Upper lobe of right lung (tissue), 1 donor: ENCODE measurements at places on chromosomes 3 and 15. TPM values are rescaled to one million over a fixed set of nuclear protein-coding genes. Genes with fewer than 3 reads are reported as not detected.

ZNF385D gene
- total RNA-seq: 9.4 TPM

LRRC28 gene
- 20.3 TPM for total RNA-seq

GRCh38 chr15:93983526-93983925, 247.8 kb upstream of the MCTP2 start:
- DNase-seq: no peak

GRCh38 chr15:76636059-76636458, 269.1 kb downstream of the SCAPER start:
- no peak for DNase-seq

- no peak for DNase-seq
Observed at GRCh38 chr3:5087209-5087608, 34.9 kb upstream of the ARL8B start.

DNA sequence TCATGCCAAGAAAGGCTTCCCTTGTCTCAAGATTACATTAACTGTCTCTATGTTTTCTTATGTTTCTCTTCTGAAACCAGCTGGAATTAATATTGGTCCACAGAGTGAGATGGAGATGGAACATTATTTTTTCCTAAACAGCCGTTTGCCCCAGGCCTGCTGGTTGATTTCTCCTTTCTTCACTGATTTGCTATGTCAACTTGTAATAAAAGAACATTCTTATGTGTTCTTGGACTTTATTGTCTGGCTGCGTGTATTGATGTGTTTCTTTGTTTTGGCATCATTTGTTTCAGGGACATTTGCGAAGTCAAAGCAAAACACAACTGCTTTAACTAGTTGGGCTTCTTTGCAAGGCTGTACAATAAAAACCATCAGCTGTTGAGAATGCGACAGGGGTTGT, 168.5 kb downstream of the FAM43A start:
- DNase-seq: no peak
